ENCODE measurements at places on chromosomes 2 and 18.

DNA sequence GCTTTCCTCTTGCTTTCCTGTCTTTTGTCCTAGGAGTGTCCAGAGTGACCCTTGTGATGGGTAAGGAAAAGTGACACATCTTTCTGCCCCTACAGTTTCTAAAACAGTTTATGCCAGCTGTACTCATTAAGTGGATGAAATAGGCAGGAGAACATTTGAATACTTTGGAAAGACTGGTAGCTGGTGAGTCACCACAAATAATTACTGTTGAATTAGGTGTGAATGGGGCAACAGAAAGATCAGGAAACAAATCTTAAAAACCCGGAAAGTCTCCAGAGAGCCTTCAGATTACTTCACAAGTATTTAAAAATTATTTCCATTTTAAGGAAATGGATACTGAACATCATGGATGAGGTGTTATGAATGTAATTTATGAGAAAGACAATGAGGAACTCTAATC lies 278.5 kb downstream of the CLIP4 start:
- no peak for DNase-seq

GRCh38 chr2:240278661-240279060 lies 138.2 kb upstream of the OTOS start:
- DNase-seq, result no peak

DNA sequence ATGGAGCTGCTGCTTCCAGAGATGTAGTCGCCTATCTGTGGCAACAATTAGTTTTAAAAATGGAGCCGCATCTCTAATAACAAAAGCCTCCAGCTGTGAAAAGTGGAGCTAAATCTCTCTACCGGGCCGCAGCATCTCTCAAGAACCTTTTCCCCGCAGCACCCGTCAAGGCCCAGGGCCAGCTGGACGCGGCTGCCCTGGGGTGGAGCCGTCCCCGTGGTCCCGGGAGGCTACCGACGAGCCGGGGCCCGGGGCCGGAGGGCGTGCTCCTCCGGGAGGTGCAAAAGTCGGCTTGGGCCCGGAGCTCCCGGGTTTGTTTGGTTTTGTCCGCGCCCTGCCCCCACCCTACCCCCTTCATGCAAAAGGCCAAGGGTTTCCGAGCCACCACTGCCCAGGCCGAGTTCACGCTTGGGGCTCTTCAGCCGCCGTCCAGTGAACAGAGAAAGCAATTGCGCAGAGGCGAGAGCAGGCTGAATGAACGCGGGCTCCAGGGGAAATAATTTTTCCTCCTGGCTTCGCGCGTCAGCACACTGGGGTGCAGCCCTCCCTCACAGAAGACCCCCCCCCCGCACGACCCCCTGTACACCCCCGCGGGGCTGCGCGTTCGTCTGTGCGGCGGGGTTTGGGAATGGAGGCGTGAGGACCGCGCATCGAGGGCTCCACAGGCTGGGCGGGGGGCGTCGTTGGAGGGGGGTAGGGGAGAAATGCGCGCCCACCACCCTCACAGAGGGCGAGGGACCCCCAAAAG lies 557 bp upstream of the GREB1L start:
- no peak for DNase-seq

GRCh38 chr2:203722411-203722810 lies 16.0 kb downstream of the CD28 start:
- DNase-seq, result no peak

DNA sequence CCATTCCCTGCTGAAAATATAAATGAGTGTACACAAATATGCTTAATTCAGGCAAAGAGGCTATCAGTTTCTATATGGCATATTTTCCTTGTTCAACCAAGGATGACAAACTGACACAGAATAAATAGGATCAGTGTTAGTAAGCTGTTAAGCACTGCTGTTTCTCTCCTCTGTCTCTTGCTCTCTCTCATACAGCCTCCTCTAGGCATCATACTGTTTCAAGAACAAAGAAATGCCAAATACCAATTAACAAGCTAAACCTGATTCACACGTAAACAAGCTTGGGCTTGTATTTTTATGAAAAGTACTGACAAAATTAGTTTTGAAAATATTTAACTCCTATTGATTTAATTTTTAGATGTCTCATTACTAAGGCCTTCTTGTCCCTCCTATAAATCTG lies 1027.2 kb upstream of the ACVR2A start:
- no peak for DNase-seq

GRCh38 chr2:205297368-205297767 lies 384.9 kb upstream of the NRP2 start:
- DNase-seq, result no peak

GRCh38 chr18:58777471-58777870 lies 87.2 kb upstream of the ZNF532 start:
- DNase-seq, result no peak

- peak; percentile 15 for DNase-seq
These were observed 2.6 kb downstream of the MAB21L4 start for GRCh38 chr2:240893363-240893844.

DNA sequence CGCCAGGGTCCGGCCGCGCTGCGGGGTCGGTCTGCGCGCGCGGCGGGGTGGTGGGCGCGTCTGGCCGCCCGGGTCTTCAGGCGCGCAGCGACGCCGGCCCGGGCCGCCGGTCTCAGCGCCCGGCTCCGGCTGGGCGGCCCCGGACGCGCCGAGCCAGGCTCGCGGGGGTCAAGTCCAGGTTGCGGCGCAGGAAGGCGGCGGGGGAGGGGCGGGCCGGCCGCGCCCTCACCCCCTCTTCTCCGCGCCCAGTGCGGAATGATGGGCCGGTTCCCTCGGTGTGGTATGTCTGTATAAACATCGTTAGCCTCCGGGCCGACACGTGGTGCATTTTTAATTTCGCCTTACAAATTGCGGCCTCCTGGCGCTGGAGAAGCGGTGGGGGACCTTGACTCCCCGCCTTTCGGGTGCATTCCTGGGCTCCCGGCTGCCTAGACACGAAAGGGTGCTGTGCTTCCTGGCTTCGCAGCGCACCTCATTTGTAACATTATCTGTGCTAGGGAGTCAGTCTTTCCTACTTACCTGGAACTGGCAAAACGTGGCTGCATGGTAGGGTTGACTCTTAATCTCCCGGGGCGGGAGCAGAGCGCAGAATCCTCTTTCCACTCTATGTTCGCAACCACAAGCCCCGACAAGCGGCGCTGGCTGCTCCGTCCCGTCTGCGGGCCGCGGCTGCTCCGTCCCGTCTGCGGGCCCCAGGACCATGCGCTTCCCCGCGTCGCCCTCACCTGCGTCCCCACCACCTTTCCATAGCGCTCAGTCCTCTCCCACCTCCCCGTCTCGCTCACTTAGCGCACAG lies 69.0 kb downstream of the CTAGE1 start:
- no peak for DNase-seq

DNA sequence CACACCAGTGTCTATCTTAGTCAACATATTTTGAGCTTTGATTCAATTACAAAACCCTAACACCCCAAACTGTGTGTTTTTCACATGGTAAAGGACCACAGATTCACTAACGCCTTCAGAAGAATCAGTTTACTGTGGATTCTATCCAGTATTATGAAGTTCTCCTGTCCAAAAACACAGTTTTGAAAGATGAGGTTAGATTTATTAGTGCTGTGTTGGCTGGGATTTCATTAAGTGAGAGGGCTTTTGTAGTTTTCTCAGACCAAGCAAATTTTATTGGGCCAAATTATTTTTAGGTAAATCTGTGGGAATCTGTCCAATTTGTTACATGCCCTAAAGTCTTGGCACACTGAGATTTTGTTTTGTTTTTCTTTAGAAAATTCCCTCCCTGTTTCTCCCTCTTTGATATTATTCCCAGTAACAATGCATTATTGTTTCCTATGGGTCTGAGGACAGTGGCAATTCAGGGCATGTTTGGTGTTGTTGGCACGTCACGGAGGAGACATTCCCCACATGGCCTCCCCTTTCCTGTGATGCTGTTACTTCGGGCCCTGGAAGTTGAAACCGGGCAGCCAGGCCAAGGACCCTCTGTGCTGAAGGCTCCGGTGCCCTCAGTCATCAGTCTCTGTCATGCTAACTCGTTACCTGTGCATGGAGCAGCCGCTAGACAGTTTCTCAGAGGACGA lies 87.5 kb upstream of the ALKAL2 start:
- DNase-seq, result no peak

- no peak for DNase-seq
These were observed 12.5 kb downstream of the INPP4A start for GRCh38 chr2:98457045-98457696.

DNA sequence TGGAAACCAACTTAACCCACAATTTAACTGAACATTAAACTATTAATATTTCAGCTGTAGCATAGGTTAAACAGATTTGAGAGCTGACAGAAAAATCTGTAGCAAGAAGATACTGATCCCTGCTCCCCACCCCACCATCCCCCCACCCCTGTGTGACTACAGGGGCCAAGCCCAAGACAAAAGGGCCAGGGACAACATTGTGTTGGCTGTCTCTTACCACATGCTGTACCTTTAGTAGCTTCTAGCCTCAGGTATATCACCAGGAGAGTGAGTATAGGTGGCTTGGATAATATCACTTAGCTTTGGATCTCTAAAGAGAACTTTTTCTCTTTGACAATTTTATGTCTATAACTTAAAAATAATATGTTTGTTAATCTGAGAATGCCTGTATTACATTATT lies 140.7 kb downstream of the AGPS start:
- DNase-seq, result no peak

GRCh38 chr18:44849361-44849760 lies 168.7 kb downstream of the SETBP1 start:
- DNase-seq, result no peak

GRCh38 chr2:102103992-102104871 lies 38.3 kb upstream of the IL1R1 start:
- peak; percentile 43 for DNase-seq

DNA sequence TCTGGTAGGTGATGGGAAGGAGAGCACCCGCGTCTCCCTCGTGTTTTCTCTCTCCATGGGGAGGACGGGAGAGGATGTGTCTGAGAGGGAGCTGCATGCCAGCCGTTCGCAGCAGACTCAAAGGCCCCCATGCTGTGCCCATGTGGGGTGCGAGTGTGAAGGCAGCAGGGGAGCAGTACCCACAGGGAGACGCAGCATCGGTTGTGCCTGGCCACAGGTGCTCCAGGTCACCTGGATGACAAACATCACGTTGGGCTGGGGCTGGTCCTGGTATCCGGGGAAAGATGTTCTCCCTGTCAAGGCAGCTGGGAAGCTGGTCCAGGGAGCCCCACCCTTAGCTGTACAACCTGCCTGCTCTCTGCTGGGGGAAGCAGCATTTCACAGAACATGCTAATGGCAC lies 119.5 kb upstream of the SALL3 start:
- no peak for DNase-seq

- no peak for DNase-seq
These were observed 59.2 kb downstream of the RBMS1 start for GRCh38 chr2:160434254-160434948.

GRCh38 chr2:46393347-46393820 lies 86.0 kb upstream of the TMEM247 start:
- DNase-seq, result no peak

GRCh38 chr2:180848393-180848792 lies 132.0 kb upstream of the UBE2E3 start:
- DNase-seq, result no peak

DNA sequence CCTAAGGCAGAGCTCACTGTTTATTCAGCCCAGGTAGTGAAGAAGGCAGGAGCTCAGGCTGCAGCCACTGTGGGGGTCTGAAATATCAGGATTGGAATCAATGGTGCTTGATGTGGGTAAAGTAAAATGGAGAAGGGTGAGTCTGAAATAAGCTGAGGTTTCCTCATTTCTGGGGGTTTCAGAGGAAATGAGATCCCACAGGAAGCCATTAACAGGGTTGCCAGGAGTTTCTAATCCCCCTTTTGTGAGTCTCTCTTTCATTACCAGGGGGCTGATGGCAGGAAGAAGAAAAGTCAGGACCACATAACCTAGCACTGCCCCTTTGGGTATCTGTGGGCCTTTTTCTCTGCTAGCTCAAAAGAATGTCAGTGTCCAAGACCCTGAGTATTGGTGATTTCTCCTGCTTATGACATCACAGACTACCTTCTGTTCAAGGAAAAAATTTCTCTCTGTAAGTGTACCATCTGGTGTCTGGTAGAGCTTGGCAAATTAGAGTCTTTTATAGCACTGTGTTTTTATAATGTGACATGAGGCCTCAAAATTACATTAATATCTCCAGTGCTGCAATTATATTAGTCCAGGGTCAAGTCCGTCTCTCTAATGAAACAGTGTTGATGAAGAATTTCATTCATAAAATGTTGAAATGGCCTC lies 56.0 kb downstream of the LBH start:
- DNase-seq, result no peak

DNA sequence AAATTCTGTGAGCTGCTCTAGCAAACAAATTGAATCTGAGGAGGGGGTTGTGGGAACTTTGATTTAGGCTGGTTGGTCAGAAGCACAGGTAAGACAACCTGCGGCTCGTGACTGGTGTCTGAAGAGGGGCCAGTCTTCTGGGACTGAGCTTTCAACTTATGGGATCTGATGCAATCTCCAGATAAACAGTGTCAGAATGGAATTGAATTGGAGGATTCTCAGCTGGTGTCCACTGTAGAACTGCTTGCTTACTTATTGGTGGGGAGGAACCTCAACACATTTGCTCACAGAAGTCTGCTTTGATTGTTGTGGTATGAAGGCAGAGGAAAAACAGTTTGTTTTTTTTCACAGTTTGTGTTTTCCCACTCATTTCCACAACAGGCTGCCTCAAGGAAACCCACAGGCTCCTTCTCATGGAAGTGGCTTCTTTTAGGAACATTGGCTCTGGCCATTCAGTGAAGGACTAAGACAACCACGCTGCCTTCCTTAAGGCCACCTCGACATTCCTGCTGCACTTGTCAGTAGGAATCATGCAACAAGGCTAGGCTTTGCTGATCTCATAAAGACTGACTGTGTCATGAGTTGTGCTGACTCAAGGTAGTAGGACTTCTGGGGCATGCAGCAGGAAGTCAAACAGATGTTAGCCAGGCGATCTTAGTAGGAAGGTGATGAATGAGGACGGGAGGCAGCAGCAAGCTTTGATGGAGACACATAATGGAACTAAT lies 104.7 kb downstream of the TSN start:
- DNase-seq, result no peak

GRCh38 chr2:127066942-127067341 lies 40.0 kb downstream of the BIN1 start:
- DNase-seq, result no peak

DNA sequence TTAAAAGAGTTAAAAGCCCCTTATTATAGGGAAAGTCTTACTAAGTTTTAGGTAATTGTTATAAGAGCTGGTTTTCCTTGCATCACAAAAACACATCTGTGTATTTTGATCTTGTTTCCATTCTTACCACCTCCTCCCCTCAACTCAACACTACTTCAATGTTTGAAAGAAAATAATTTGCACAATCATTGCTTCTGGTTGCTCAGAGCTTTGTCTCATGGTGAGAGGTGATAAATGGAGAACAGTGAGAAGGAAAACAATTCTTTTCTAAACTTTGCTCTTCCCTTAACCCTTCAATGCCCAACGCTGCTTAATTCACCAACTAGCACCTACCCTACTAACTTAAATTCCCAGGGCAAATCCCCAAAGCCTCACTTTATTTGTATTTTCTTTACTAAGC lies 268.1 kb upstream of the LINC00305 start:
- DNase-seq, result no peak

GRCh38 chr18:75110846-75111415 lies 98.0 kb downstream of the PTGR3 start:
- no peak for DNase-seq

- DNase-seq, result no peak
These were observed 31.8 kb upstream of the PPP4R3B start for GRCh38 chr2:55649211-55649610.

All from activated CD4-positive, alpha-beta T cell treated with anti-CD3 and anti-CD28 coated beads, Interleukin-2, amount 50 U/mL, for 4 hours (primary cell).